Epithelial cell of proximal tubule (primary cell): ENCODE measurements at places on chromosomes 12 and 14. TPM values are rescaled to one million over a fixed set of nuclear protein-coding genes. Genes with fewer than 3 reads are reported as not detected.

SALL2 gene
- 12.1 and 29.7 TPM in 2 replicates for total RNA-seq

- no peak for DNase-seq
These were observed 61.3 kb downstream of the DICER1 start for GRCh38 chr14:95095996-95096395.

- DNase-seq: no peak
These were observed 199.0 kb downstream of the DUSP6 start for GRCh38 chr12:89153341-89153740.

GRCh38 chr14:61512026-61512834 is 183.1 kb upstream of the HIF1A start:
- no peak for DNase-seq

GRCh38 chr12:16027002-16027401 is 115.9 kb downstream of the DERA start:
- no peak for DNase-seq

DNA sequence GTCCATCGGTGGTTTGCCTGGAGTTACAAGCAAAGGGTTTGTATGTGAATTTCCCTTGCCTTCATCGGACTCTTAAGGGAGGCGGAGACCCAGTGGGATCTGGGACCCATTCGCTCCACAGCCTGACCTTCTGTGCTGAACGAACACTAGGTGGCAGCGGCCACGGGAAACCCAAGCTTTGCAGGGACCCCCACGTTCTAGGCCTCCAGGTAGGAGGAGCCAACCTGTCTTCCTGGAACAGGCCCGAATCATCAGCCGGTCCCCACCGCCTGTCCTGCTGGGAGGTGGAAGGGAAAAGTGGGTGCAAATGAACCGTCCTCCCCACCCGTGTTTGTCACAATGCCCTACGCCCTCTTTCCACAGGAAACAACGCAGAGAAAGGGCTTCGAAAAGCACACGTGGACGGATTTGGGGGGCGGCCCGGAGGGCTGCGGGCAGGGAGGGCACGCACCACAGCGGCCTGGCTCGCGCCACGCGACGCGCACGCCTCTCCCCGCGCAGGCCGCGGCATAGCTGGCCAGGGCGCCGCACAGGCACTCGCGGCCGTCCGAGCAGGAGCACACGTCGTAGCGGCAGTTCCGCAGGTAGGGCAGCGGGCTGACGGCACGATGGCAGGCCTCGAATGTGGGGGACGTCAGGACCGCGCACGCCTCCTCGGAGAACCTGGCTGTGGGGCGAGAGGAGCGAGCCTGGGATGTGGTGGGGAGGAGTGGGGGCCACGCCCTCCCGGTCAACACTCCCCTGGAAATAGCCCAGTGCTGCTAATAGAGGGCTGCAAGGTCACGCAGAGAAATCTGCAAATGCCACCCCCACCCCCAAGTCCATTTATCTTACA is 67.8 kb downstream of the VWF start:
- no peak for DNase-seq

DENR gene
- total RNA-seq: 49.1 and 51.1 TPM in 2 replicates

DNA sequence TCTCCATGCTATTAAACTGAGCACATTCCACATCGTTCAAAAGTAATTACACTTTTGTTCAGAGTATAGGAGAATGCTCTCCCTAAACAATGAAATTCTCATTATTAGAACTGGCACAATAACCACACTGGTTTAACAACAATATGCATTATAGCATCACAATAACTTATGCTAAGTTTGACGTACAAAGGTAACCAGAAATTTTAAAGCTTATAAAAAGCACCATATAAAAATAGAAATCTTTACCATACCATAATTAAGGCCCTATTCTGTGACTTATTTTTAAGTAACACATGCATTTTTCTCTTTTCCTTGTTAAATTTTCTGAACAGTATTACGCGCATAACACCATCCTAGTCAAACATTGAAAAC is 60.4 kb downstream of the SOX5 start:
- no peak for DNase-seq

DNA sequence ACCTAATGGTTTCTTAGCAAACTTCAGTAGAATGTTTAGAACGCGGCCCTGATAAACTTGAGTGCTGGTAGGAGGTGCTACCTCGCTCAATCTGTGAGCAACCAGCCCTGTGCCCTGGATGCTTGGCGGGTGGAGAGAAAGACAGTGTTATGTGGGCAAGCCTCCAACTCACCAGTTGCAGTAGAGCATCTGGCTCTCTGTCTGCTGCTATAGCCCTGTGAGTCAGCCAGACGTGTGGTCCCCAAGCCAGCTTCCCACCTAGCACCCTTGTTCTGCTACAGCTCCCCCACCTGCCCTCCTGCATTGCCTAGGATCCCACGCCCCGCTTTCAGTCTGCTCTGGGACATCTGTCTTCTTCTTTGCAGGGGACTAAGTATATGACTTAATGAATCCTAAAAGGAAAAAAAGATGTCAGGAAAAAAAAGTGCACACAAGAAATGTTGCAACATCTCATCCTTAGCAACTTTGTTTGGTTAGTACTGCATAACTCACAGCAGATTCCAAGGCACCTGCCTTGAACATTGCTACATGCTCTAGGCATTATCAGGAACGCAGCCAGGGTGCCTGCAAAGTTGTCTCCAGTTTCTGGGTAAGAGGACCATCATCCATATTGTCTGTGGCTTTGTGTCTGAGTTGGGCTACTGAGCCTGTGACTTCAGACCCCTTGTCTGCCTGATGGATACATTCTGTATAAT is 13.6 kb downstream of the SNRNP35 start:
- DNase-seq: no peak
